Activated effector memory CD4-positive, alpha-beta T cell treated with Interleukin-2 at 50 U/mL for 16 hours (primary cell): ENCODE measurements at places on chromosomes 3 and 15.

DNA sequence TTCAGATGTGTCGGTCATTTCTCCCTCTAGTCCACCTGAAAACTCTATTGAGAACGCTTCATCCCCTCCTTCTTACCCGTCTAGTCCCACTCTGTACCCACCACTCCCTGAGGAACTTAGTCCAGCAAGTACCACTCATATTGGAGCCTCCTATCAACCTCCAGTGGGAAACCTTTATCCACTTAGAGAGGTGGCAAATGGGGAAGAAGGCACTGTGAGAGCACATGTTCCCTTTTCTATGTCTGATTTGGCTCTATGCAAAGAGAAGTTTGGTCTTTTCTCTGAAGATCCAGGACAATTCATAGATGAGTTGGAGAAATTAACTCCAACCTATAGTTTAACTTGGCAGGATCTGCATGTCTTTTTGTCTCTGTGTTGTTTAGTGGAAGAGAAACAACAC lies 17.0 kb upstream of the RPN1 start:
- no peak for DNase-seq

- DNase-seq: no peak
Measured at GRCh38 chr15:52523192-52523591, 5.5 kb downstream of the MYO5A start.

- no peak for DNase-seq
Measured at GRCh38 chr15:77804210-77804609, 171.5 kb upstream of the LINGO1 start.

GRCh38 chr3:13574083-13574797 lies 25.3 kb downstream of the FBLN2 start:
- no peak for DNase-seq

GRCh38 chr3:116905794-116906193 lies 196.2 kb downstream of the TUSC7 start:
- no peak for DNase-seq

GRCh38 chr3:196365736-196366135 lies 27.5 kb upstream of the TM4SF19 start:
- no peak for DNase-seq

- DNase-seq: no peak
Measured at GRCh38 chr3:58575971-58576652, 1.1 kb downstream of the FAM107A start.

- no peak for DNase-seq
Measured at GRCh38 chr3:125271127-125271526, 58.6 kb upstream of the SLC12A8 start.

GRCh38 chr15:99845009-99845408 lies 111.8 kb upstream of the LYSMD4 start:
- no peak for DNase-seq

GRCh38 chr3:42772670-42773408 lies at the start of gene CCDC13:
Gene CCDC13, minus strand, starts transcription at chr3:42773253. Its CDS starts 14,908 bp downstream, at chr3:42758345.
- peak; percentile 67 for DNase-seq

DNA sequence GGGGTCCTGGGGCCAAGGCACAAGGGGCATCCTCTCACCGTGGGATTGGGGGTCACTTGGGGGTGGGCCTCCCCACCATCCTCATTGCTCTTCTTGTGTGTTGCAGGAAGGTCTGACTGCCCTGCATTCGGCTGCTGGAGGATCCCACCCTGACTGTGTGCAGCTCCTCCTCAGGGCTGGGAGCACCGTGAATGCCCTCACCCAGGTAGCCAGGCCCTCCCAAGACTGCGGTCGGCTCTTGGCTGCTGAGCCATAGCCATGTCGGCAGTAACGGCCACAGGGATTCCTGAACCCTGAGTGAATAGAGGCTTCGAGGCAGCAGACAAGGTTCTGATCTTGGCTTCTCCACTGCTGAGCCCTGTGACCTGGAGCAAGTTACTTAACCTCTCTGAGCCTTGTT lies 19.7 kb downstream of the ANKDD1A start:
- DNase-seq: no peak

DNA sequence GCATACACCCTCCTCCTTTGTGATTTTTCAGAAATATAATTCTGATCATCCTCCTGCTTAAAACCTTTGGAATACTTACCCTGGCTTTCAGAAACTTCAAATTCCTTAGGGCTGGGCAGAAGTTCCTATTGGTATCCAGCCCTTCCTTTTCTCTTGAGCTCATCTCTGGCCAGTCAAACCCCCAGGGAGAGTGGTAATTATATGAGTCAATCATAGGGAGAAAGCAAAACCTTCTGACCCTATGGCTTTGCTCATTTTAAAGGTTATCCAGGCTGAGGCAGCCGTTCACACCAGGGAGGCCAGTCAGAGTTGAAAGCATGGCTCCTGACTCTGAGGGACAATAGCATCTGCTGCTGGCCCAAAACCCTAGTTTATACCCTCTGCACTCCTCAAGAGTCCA lies 23.9 kb upstream of the CTNNB1 start:
- DNase-seq: no peak

DNA sequence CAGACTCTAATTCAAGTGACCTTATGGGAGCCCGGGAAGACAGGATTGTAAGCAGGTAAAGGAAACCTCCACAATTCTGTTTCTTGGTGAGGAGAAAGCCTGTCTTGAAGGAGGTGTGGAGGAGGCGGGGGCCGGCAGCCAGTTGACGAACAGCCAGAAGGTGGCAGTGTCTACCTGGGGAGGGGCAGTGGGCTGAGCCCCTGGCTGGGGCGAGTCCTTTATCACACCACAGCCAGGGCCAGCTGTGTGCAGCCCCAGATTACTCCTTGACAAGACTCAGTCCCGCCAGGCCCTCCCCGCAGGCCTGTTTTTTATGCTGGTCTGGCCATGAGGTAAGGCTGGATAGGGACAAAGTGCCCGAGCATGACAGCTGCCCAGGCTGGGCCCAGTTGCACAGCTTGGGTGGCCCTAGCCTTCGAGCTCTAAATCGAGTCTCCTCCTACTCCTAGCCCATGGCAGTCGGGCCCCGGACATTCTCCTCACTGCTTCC lies 40.9 kb upstream of the IDH2 start:
- DNase-seq: peak; percentile 47
